ENCODE measurements at places on chromosomes 1 and 21.

GRCh38 chr1:155011437-155012025 is 8.9 kb downstream of the ZBTB7B start:
- no peaks in the 10 kb centered on the region for H3K27me3 ChIP-seq
- H3K4me3 ChIP-seq = no peak overlapping the region
- DNase-seq = no peak
- H3K36me3 ChIP-seq = peaks cover 9% of the 10 kb centered on the region
- no peak overlapping the region for H3K27ac ChIP-seq

- H3K36me3 ChIP-seq = no peaks in the 10 kb centered on the region
- no peaks in the 10 kb centered on the region for H3K27me3 ChIP-seq
- no peak for DNase-seq
Measured at GRCh38 chr1:7538849-7539768, 232.0 kb upstream of the VAMP3 start.

DNA sequence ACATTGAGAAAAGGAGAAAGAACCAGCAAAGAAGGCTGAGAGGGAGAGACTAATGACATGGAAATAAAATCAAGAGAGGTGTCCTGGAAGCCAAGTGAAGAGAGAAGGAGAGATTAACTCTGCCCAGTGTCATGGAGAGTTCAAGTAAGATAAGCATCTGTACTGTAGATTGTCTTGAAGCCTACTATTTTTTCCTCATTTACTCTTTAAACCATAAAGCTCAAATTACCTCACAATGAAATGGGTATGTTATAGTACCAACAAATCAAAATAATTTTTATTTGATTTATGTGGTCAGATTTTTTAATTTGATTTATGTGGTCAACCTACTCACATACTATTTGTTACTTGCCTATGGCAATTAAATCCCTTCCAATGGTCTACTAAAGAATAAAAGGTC is 5.2 kb upstream of the PALMD start:
- DNase-seq = no peak
- H3K4me3 ChIP-seq = no peak overlapping the region
- no peaks in the 10 kb centered on the region for H3K36me3 ChIP-seq
- H3K4me1 ChIP-seq = peaks cover 1% of the 10 kb centered on the region
- H3K27ac ChIP-seq = no peak overlapping the region

DNA sequence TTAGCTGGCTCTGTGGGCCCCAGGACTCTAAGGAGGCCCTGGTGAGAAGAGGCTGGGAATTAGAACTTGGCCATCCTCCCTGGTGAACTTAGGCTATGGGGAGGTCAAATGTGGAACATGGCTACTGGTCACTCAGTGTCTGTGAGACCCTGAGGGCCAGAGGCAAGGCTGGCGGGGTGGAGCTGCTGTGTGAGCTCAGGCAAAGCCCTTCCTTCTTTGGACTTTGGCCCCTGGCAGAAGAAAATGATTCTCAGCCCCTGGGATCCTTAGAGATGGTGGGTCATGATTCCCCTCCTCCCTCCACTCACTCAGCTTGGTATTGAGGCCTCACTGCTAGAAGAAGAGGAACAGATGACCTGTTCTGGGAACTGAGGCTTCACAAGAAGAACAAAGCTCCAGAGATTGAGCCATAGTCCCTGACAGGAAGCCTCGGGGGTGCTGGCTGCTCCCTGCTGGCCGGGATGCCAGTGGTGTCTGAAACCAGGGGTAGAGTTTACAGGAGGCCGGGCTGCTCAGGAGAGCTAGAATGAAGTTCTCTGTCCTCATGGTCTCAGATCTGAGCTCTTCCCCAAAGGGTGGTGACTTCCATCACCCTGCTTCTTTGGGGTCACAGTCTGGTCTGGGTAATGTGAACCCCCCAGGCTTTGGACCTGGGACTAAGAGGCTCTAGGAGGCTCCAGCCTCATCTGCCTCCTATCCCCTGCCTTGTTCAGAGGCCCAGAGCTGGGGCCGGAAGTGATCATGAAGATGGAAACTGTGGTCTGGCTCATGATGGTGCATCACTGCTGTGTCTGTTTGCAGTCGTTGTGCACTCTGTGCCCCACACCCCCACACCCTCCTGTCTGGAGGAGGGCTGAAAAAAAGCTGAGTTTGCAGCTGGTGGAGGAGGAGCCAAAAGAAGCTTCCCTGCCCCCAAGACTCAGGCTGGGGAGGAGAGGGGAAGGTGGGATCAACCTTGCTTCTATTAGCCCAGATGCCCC is 905 bp downstream of the BTBD19 start:
- peaks cover 20% of the 10 kb centered on the region for H3K4me1 ChIP-seq
- H3K36me3 ChIP-seq = peaks cover 10% of the 10 kb centered on the region
- no peak overlapping the region for H3K27ac ChIP-seq
- DNase-seq = no peak

DNA sequence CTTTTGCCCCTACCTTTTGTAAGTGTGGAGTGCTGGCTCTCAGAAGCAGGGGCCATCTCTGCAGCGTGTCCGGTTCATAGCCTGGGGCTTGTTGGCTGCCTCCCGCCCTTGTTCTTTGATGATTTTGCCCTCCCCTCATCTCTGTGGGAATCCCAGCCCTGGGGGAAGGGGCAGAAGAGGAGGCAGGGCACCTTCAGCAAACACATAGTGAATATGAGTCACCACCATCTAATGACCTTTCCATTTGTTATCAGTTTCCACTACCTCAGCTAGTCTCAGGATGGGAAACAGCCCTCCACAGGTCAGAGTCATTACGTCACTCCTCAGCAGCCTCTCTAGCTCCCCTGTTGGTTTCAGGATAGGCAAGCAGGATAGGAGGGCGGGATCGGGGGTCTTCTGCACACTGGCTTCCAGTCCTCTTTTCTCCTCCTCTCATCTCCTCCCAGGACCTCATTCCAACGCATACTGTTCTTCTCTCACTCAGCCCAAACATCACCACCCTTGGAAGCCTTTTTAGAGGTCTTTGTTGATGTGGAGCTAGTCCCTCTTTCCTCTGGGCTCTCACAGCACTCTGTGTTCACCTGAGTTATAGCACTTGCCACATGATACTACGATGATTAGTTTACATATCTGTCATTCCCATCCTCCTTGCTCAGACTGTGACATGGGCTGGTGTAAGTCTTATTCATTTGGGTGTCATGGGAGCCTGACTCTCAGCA is 15.8 kb downstream of the GADD45A start:
- H3K27me3 ChIP-seq = no peaks in the 10 kb centered on the region
- peak; percentile 25 for DNase-seq
- no peak overlapping the region for H3K4me3 ChIP-seq
- H3K27ac ChIP-seq = no peak overlapping the region

DNA sequence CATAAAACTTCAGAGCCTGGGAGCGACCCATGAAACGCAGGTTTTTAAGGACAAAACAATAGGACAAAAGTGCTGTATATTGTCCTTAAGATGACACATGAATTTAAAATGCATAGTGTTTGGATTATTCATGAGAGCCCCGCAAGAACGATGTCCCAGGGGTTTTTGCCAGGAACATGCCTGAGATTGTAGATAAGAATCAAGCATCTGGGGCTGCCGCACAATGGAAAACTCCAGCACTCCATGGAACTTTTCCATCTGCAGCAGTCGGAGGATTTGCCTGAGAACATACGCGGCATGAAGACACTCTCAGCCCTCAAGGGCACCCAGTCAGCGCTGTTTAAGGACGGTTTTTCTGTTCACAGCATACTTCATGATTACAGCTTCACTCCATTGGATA is 5.3 kb upstream of the ERG start:
- H3K36me3 ChIP-seq = no peaks in the 10 kb centered on the region
- H3K4me1 ChIP-seq = no peaks in the 10 kb centered on the region
- no peak overlapping the region for H3K4me3 ChIP-seq
- no peak for DNase-seq
- H3K27ac ChIP-seq = no peak overlapping the region

DNA sequence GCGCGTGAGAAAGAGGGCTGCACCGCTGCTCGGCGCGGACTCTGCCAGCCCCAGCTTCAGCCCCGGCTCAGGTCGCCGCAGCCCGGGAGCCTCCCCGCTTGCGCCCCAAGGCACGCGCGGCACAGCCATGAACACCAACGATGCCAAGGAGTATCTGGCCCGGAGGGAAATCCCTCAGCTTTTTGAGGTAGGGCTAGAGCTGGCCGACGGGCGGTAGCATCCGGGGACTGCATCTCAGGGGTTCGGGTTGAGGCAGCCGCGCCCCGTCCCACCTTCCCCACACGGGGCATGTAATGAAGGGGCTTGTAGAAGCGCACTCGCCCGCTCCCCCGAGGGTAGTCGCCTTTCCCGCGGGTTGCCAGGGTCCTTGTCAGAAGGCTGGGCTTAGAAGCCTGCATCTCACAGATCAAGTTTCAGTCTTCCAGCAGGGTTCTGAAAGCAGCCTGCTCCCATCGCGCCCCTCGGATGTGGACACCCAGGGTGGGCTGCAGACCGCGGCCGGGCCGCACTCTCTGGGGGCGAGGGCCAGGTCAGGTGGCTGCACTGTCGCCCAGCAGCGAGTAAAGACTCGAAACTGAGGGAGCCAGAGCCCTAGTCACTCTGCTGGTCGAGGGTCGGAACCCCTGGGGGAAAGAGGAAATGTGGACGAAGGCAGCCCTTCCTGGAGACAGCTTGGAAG is 507 bp downstream of the AK5 start:
- H3K27ac ChIP-seq = no peak overlapping the region
- peaks cover 10% of the 10 kb centered on the region for H3K27me3 ChIP-seq
- H3K4me3 ChIP-seq = peak overlapping the region; percentile 62
- no peaks in the 10 kb centered on the region for H3K4me1 ChIP-seq
- DNase-seq = no peak
- H3K36me3 ChIP-seq = no peaks in the 10 kb centered on the region

GRCh38 chr21:46634966-46635323 is 529 bp upstream of the PRMT2 start:
- H3K27ac ChIP-seq = no peak overlapping the region
- peak; percentile 37 for DNase-seq
- no peaks in the 10 kb centered on the region for H3K27me3 ChIP-seq
- 0 out of 2 replicates have a peak, but pooled peaks cover 2% of the 10 kb centered on the region for H3K4me1 ChIP-seq
- no peaks in the 10 kb centered on the region for H3K36me3 ChIP-seq

DNA sequence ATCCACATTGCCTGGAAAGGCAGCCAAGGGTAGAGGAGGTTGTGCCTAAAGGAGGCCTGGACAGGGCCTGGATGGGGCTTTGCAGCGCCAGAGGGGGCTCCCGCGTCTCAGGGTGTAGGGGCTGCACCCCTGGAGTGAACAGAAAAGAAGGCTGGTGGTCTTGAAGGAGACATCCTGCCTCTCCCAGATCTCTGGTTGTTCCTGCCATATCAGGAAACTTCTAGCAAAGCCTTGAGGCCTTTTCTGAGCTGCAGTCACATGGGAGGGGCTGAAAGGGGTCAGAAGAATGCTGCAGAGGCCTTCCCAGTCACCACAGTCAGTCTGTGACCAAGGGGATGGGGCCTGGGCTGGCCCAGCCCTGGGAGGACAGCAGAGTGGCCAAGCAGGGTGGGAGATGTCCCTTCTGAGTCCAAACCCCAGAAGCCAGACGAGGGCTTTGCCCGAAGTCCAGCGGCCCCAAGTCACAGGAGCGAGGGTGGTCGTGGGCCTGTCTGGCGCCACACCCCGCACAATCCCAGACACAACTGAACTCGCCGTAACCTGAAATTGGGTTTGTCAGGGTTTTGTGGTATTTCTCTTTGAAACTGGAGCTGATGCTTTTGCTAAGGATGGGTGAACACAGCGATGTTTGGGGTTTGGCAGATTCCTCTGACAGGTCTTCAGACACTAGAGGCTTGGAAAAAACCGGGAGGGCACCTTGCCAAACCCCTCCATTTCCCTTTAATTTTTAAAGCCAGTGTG is 29.6 kb downstream of the SIM2 start:
- no peaks in the 10 kb centered on the region for H3K4me1 ChIP-seq
- no peak for DNase-seq
- H3K27ac ChIP-seq = no peak overlapping the region
- H3K4me3 ChIP-seq = no peak overlapping the region
- 0 out of 2 replicates have a peak, but pooled peaks cover 1% of the 10 kb centered on the region for H3K27me3 ChIP-seq

- H3K27ac ChIP-seq = no peak overlapping the region
- DNase-seq = no peak
- no peaks in the 10 kb centered on the region for H3K36me3 ChIP-seq
- H3K27me3 ChIP-seq = no peaks in the 10 kb centered on the region
- no peaks in the 10 kb centered on the region for H3K4me1 ChIP-seq
- no peak overlapping the region for H3K4me3 ChIP-seq
Measured at GRCh38 chr1:37850352-37850955, 8.9 kb downstream of the MTF1 start.

DNA sequence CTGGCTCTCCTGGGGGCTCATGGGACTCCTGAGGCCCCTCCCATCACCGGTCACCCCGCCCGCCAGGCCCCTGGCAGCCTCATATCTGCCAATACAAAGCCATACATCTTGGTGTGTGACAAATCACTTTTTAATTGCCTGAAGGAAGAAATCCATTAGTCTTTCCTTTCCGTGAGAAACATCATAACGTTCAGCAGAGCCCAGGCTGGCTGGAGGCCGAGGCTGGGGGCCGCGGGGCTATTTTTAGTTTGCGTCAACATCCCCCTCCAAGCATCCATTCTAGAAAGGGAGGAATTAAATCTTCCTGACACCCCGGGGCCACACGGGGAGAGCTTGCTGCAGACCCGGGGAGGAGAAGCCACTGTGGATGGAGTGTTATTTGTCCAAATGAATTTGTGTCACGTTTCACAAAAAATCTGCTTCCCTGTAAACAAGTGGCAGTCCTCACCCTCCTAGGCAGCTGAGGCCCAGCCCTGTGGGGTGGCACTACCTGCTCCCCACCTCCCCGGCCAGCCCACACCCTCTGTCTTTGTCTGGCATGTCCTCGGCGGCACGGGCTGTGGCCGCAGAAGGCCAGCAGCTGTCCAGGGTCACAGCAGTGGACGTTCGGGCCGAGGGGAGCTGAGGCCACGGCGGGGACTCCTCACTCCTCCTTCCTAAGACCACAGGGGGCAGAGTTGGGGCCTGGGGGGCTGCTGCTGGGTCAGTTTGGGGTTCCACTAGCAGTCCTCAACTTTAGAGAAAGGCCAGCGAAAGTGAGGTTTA is 236.9 kb upstream of the VAMP3 start:
- DNase-seq = no peak
- H3K4me3 ChIP-seq = no peak overlapping the region
- peaks cover 22% of the 10 kb centered on the region for H3K4me1 ChIP-seq
- no peak overlapping the region for H3K27ac ChIP-seq

DNA sequence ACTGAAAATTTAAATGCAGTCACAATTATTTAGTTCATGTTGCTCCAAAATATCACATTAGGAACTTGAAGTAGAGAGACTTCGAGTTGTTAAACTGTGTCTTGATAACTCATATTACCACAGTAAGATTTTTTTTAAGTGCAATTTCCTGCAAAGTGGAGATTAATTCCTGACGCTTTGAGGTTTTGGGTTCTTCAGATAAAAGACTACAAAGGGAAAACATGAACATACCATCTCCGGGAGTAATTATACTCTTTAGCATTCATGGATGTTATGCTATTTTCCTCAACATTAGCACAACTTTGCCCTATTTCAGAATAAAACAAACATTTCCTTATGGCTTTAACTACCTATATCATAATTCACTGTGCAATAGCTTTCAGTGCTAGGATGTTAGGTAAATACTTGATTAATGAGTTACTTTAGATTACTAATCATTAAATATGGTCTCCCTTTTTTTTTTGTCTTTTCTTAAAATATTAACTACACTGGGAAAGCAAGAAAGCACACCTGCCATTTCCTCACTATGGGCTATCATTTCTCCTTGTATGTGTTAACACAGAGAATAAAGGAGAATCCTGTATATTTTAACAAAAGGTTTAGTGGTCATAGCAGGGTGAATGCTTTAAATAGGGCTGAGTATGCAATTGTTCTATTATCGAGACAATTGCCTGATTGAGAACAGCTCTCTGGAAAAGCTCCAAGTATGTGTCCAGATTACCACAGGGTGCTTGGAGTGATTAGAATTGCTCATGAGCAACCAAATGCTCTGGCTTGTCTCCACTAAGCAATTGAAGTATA is 252.5 kb upstream of the C1orf105 start:
- H3K36me3 ChIP-seq = no peaks in the 10 kb centered on the region
- H3K27ac ChIP-seq = no peak overlapping the region
- no peaks in the 10 kb centered on the region for H3K27me3 ChIP-seq
- no peak overlapping the region for H3K4me3 ChIP-seq
- no peak for DNase-seq

Measured in iPS DF 6.9 (cell line).